ENCODE measurements at places on chromosomes 13 and 19. TPM values are rescaled to one million over a fixed set of nuclear protein-coding genes. Genes with fewer than 3 reads are reported as not detected.

DNA sequence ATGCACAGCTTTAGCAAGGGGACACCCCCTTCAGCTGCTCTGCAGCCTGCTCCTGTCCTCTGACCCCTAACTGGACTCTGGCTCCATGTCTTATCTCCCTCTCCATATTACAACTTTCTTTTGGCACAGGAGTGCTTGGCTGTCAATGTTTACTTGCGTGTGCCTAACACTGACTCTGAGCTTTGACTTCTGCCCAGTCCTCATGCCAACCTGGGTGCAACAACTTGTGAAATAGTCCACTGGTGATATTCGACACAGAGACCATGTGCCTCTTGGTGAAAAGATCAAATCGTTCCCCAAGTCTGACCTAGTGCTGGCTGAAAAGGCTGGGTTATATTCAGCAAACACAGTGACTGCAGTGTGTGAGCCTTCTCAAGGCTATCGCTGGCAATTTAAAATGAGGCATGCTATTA is 34.1 kb upstream of the KLF12 start:
- H3K4me3 ChIP-seq: no peak overlapping the region
- H3K27me3 ChIP-seq: peaks cover 2% of the 10 kb centered on the region
- H3K4me1 ChIP-seq: no peaks in the 10 kb centered on the region

DNA sequence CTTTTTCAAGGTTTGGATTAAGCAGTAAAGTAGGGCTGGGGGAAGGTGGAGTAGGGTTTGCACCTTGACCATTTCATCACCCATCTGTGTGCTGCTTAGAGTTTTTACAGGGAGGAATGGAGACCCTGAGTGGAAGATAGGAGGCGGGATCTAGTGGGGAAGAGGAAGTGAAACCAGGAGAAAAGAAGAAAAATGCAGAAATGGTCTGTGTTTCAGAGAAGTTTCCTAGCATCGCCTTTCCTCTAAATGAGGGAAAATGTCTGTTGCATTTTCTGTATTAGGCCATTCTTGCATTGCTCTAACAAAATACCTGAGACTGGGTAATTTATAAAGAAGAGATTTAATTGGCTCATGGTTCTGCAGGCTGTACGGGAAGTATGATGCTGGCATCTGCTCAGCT is 64.1 kb downstream of the TPT1 start:
- H3K27me3 ChIP-seq: peaks cover 3% of the 10 kb centered on the region
- peaks cover 3% of the 10 kb centered on the region for H3K36me3 ChIP-seq
- no peak for DNase-seq
- no peak overlapping the region for H3K27ac ChIP-seq
- H3K4me3 ChIP-seq: no peak overlapping the region

DNA sequence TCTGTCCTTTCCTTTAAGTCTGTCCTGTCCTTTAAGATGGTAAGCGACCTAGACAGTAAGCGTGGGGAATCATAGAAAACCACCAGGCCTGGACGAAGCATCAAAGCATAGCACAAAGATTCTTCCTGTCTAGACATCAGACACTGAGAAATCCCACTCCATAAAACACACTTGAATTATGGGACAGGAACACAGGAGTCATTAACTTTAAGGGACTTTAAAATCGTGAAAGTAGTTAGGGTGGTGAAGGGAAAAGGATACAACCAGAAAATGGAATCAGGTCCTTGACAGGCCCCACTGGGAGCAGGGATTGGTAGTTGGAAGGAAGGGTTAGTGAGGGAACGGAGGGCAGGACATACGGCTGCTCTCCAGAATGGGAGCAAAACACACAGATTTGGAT is 31.6 kb upstream of the C1QTNF9 start:
- no peak for DNase-seq
- H3K4me3 ChIP-seq: no peak overlapping the region
- H3K27ac ChIP-seq: no peak overlapping the region
- H3K36me3 ChIP-seq: peaks cover 3% of the 10 kb centered on the region
- peaks cover 6% of the 10 kb centered on the region for H3K27me3 ChIP-seq

GRCh38 chr13:113928685-113929627 is 44.9 kb downstream of the C13orf46 start:
- H3K36me3 ChIP-seq: no peaks in the 10 kb centered on the region
- H3K27ac ChIP-seq: no peak overlapping the region
- DNase-seq: no peak

- no peaks in the 10 kb centered on the region for H3K4me1 ChIP-seq
- H3K36me3 ChIP-seq: no peaks in the 10 kb centered on the region
- peaks cover 2% of the 10 kb centered on the region for H3K27me3 ChIP-seq
- no peak overlapping the region for H3K4me3 ChIP-seq
- no peak overlapping the region for H3K27ac ChIP-seq
Measured at GRCh38 chr19:54902061-54902460, 3.9 kb upstream of the NCR1 start.

- H3K27me3 ChIP-seq: peaks cover 3% of the 10 kb centered on the region
- peaks cover 2% of the 10 kb centered on the region for H3K4me1 ChIP-seq
- H3K36me3 ChIP-seq: peaks cover 41% of the 10 kb centered on the region
- H3K4me3 ChIP-seq: peak overlapping the region; percentile 33
- H3K27ac ChIP-seq: peak overlapping the region; percentile 12
- no peak for DNase-seq
Measured at GRCh38 chr19:964761-965694, 19.1 kb upstream of the WDR18 start.

DNA sequence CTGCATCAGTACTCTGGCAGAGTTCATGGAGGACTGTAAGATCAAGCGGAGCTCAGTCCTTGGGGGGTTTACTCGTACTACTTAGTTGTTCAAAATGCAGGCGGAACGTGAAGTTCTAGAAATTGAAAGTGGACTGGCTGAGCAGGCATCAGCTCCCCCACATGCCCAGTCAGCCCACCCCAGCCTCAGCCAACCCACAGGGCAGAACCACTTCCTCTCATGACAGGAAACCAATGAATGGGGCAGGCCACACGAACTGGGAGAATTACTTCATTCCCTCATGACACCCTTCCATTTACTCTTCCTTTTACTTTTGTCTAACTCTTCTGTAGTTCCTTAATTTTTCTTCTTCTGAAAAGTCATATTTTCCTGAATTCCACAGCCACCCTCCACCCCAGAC is 71.9 kb downstream of the FLT1 start:
- H3K36me3 ChIP-seq: peaks cover 81% of the 10 kb centered on the region
- peaks cover 11% of the 10 kb centered on the region for H3K27me3 ChIP-seq
- H3K4me3 ChIP-seq: peak overlapping the region; percentile 72
- peaks cover 93% of the 10 kb centered on the region for H3K4me1 ChIP-seq
- peak overlapping the region; percentile 90 for H3K27ac ChIP-seq

DNA sequence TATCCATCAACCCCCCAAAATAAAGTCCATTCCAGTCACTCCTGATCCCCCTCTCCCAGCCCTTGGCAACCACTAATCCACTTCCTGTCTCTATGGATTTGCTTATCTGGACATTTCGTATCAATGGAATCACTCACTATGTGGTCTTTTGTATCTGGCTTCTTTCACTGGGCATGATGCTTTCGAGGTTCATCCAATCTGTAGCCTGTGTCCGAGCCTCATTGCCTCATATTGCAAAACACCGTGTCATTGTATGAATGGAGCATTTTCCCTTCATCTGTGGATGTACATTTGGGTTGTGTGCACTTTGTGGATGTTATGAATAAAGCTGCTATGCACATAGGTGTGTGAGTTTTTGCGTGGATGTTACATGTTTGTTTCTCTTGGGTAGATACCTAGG is 1.4 kb upstream of the FZR1 start:
- peak overlapping the region; percentile 98 for H3K27ac ChIP-seq
- H3K27me3 ChIP-seq: peaks cover 14% of the 10 kb centered on the region
- peaks cover 14% of the 10 kb centered on the region for H3K4me1 ChIP-seq
- H3K36me3 ChIP-seq: peaks cover 8% of the 10 kb centered on the region
- peak overlapping the region; percentile 66 for H3K4me3 ChIP-seq

DNA sequence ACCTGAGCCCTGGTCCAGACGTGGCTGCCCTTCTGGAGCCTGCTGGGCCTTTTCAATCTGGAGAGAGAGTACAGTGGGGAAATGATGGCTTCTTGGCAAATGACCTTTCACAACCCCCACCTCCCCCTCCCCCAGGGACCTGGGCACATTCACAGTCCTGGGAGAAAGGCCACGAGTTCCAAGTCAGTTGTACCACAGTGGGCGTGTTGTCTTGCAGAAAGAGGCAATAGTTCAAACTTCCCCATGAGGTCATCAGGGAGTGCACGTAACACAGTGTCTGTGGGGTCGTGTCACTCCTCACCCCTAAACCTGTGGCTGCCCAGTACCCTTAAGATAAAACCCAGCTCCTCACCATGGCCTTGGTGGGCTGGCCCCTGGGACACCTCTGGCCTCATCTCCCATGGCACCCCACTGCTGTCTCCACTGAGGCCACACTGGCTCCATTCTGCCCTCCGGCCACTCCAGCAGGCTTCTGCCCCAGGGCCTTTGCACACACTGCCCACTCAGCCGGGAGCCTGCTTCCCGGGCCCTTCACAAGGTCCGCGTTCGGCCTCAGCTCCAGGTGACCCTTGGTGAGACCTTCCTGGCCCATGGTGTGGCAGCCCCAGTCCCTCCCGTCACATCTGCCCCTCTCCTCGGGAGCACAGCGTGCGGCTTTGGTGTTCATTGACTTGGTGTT is 13.3 kb downstream of the PLIN4 start:
- H3K4me1 ChIP-seq: peaks cover 4% of the 10 kb centered on the region
- H3K4me3 ChIP-seq: peak overlapping the region; percentile 21
- no peak for DNase-seq

DNA sequence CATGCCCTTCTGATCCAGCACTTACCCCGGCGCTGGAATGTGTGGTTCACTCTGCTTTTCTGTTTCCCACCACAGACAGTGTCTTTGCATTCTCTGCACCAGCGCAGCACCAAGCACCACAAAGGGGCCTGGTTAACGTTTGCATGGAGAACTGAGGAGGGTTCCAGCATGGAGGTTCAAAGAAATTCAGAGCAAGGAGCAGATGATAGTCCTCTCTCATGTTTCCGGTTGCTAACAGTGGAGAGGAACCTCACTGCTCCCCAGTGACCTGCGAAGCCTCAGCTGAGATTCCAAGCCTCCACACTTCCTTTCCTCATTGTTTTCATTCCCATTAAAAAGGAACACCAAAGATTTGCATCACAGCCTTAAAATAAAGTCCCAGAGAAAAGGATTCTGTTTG is 99.7 kb downstream of the STARD13 start:
- peak overlapping the region; percentile 89 for H3K27ac ChIP-seq
- H3K36me3 ChIP-seq: peaks cover 34% of the 10 kb centered on the region
- DNase-seq: no peak

DNA sequence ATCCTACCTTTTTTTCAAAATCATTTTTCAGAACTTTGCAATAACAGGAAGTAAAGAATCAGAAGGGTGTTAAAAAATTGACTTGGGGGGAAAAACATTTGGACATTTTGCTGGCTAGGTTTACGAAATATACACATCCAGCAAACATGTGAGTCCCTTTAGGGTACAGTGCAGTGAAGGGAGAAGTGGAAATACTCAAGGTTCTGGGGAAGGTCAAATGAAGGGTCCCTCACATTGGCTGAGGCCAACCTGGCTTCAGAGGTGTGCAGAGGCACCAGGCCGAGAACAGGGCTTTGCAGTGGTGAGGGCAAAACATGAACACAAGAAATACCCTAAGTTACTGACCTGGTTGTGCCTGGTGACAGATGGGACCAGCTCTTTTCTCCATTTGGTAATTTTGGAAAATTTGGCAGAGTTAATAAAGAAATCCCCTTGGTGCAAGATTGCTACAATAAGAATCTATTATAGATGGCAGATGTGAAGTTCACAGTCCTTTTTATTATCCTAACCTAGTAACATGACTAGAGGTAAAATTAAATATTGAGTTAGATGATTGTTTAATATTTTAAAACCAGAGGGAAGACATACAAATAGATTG is 1.5 kb upstream of the UPF3A start:
- peak overlapping the region; percentile 62 for H3K27ac ChIP-seq
- peaks cover 11% of the 10 kb centered on the region for H3K36me3 ChIP-seq
- peaks cover 5% of the 10 kb centered on the region for H3K27me3 ChIP-seq
- no peak for DNase-seq
- peak overlapping the region; percentile 92 for H3K4me3 ChIP-seq

Gene SIGLEC11
- total RNA-seq: not detected

Gene TSEN34
- 27.8 TPM for total RNA-seq

Gene ZIC2
- 3.8 TPM for total RNA-seq

Gene PPP1R13L
- total RNA-seq: 13.2 TPM

All from endothelial cell (in vitro differentiated cells).